Liver (tissue), 10 donors: ENCODE measurements at places on chromosomes 5 and 9.
A peak's percentile ranks its signal among the peaks of the same experiment; 100 is the strongest.

DNA sequence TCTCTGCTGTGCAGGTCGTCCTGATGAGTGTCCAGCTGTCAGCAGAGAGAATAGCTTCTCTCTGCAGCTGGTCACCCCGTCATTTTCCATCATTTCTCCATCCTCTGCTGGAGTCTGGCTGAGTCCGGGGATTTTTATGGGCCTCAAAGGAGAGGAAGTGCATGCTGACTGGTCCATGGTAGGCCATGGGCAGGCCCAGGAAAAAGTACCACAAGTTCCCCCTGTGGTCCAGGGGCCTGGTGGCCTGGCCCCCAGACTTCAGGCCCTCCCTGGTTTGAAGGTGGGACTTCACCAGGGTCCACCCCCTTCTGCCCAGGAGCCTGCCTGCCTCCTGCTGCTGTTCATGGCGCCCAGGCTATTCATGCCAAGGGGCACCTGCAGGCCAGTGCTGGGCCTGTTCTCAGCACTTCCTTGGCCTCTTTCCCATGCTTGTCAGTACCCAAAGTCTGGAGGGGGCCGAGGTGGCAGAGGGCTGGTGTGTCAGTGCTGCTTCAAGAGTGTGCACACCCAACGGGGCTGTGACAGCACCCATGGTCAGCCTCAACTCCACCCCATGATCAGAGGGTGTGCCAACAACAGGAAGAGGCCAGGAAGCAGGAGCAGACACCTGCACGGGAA lies 7.3 kb upstream of the MTMR12 start:
- no peak for DNase-seq

- no peak for DNase-seq
Observed at GRCh38 chr5:38257308-38258041, 884 bp upstream of the EGFLAM start.

DNA sequence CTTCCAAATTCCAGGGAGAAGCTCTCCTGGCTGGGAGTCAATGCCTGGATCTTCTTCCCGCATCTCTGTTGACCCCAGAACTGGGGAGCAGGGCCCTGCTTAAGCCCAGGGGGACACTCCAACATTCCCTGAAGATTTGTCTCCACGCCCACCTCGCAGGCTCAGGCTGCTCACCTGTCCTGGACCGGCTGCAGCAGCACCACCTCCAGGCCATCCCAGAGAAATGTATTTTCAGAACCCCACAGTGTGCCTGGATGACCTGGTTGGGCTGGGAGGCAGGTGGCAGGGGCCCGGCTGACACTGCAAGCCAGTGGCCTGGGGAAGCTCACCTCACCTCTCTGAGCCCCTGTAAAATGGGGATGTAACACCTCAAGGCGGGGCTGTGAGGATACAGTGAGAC lies 27.1 kb upstream of the ZBTB43 start:
- DNase-seq, result no peak

DNA sequence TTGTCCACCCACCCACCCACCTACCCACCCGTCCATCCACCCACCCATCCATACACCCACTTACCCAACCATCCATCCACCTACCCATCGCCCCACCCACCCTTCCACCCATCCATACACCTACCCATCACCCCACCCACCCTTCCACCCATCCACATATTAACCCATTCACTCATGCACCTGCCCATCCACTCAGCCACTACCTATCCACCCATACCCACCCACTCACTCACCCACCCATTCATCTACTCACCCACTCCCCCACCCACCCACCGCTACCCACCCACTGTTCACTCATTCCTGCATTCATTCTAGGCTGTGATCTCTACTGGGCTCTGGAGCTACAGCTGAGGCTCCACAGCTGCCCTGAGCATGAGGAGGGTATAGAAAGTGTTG lies 117.5 kb upstream of the LMX1B start:
- no peak for DNase-seq

- DNase-seq, result peak; percentile 78
Observed at GRCh38 chr9:124126648-124127646, 115.4 kb downstream of the LHX2 start.

DNA sequence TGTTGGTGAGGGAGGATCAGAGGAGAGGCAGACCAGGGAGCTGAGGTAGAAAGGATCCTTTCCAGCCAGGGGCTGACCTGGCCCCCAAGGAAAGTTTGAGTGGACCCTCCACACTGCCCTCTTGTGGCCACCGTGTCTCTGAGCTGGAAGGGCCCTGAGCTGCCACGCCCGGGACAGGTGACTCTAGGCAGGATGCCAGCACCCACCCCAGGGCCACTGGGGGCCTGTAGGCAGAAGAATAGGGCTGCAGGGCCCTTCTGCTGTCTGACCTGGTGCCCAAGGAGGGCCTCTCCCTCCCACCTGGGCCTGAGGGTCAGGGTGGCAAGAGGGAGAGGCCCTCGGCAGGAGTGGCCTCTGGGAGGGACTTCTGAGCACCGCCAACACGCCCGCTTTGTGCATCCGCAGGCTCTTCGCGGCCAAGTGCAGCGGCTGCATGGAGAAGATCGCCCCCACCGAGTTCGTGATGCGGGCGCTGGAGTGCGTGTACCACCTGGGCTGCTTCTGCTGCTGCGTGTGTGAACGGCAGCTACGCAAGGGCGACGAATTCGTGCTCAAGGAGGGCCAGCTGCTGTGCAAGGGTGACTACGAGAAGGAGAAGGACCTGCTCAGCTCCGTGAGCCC lies 76.8 kb downstream of the LMX1B start:
- peak; percentile 63 for DNase-seq
